ENCODE measurements at places on chromosomes 2 and 18. TPM values are rescaled to one million over a fixed set of nuclear protein-coding genes. Genes with fewer than 3 reads are reported as not detected.

GRCh38 chr18:27062802-27063201, 122.3 kb downstream of the CHST9 start:
- peak; percentile 12 for DNase-seq

DNA sequence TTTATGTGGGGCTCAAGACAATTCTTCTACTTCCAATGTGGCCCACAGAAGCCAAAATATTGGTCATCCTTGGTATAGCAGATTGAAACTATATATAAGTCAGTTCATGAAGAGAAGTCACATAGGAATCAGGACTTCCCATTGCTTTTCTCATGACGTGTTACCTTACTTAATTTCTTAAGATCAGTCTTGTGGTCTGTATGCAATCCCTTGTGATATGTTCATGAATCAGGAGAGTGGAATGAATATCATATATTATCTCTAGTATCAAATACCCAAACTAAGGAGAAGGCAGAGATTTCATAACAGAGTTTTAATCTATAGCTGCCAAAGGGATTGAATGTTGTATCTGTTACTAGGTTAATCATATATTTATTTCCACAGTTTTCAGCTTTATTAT, 1390.4 kb downstream of the SUCLG1 start:
- no peak for DNase-seq

- no peak for DNase-seq
Observed at GRCh38 chr18:57961876-57962505, 82.0 kb upstream of the NEDD4L start.

DNA sequence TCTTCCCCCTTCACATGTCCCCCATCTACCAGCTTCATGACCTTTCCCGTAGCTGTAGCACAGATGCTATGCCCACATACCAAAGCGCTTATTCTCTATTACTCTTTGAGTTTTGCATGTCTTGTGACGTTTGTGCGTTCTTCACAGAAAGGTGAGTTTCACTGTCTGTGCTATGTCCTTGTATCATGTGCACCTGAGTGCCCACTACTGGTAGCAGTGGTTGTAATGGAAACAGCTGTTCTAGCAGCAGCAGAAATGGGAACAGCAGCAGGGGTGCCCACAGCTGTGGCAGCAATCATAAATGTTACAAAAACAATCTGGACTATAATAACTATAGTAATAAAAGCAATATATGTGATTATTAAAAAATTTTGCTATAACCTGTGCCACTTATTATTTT, 127.1 kb downstream of the STK39 start:
- no peak for DNase-seq

GRCh38 chr2:23589220-23589647, 204.3 kb downstream of the KLHL29 start:
- DNase-seq: no peak

DNA sequence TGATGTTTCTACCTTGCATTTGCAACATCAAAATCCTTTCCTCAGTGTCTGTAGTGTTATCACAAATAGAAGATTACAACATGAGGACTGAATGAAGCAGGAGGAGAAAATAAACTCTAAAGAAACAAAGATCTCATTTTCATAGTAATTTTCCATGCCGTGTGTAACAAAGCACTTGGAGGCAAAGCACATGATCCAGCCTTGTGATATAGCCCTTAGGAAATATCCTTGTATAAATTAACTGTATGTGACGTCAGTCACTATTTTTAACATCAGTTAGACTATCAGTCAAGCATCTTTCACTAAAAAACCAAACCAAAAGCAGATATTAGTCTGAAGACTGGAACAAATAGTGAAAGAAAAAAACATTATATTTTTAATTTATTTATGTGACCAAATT, 492.1 kb upstream of the CNTNAP5 start:
- DNase-seq: no peak

DNA sequence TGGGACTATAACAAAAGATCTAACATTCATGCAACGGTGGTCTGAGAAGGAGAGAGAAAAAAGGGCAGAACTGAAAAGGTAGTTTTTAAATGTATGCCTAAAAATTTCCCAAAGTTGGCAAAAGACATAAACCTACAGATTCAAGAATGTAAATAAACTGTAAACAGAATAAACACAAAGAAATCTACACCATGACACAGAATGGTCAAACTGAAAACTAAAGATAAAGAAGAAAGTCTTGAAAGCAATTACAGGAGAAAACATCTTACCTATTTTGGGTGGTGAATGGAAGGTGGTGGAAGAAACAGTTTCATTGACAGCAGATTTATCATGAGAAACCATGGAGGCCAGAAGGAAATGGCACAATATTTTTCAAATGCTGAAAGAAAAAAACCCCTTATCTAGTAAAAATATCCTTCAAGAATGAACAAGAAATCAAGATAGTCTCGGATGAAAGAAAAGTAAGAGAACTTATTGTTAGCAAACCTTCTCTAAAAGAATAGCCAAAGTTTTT, 35.6 kb upstream of the ZNF397 start:
- DNase-seq: no peak

GRCh38 chr2:102251849-102252203, 59.5 kb upstream of the IL1RL1 start:
- no peak for DNase-seq

DNA sequence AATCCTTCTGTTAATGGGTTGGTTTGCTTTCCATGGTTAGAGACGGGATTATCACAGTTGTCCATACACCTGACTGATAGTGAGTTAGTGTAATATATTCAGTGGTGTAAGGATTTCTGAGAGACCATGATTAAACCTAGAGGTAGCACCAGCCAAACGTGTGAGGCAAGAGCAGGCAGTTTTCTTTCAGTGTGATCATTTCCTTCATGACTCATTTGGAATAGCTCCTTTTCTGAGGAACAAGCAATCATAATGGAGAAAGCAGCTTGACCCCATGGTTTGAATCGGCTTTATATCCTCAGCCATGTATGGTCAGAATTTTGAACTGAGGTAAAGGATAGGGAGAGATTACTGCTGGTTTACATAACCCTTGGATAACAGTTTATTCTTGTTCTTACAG, 2.9 kb downstream of the MXD1 start:
- peak; percentile 78 for DNase-seq

DNA sequence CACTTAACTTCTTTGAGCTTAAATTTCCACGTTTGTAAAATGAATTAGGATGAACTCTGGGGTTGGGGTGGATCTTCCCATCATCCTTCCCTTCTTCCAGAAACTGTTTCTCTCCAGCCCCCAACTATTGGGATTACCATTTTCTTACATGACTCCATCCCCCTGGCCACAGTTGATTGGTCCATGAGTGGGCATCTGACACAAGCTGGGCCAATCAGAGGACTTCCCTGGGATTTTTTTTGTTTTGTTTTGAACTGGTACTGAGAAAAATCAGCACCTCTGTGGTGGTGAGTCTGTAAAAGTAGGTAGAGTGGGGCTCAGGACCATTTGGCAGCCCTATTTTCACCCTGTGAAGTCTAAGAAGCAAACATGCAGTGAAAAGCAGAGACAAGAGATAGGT, 118.0 kb upstream of the SERTAD2 start:
- no peak for DNase-seq

- no peak for DNase-seq
Observed at GRCh38 chr2:197869041-197869440, 64.6 kb downstream of the PLCL1 start.

DNA sequence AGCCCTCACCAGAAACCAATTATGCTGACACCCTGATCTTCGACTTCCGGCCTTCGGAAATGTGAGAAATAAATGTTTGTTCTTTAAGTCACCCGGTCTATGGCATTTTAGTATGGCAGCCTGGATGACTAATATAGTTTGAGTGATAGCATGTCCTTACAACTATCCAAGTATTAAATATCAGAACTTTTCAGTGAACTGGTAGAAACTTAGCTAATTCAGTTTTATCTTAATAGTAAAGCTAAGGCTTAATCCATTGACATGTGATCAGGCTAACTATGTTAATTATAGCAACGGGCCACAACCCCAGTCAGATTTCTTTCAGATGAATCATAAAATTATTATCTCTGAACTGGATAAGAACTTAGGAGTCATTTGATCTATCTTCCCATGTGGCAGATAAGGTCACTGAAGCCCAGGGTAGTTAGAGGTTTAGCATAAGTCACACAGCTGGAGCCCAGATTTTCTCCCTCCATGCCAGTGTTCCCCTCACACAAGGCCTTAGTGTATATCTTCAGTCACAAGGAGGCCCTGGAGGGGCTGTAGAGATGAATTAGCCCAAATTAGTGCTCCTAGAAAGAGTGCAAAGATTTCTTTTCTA, 40.7 kb upstream of the UPP2 start:
- DNase-seq: peak; percentile 62

- peak; percentile 2 for DNase-seq
Observed at GRCh38 chr2:193476171-193476800, 1281.6 kb upstream of the TMEFF2 start.

GRCh38 chr2:61167579-61167978, 5.6 kb downstream of the C2orf74 start:
- no peak for DNase-seq

DNA sequence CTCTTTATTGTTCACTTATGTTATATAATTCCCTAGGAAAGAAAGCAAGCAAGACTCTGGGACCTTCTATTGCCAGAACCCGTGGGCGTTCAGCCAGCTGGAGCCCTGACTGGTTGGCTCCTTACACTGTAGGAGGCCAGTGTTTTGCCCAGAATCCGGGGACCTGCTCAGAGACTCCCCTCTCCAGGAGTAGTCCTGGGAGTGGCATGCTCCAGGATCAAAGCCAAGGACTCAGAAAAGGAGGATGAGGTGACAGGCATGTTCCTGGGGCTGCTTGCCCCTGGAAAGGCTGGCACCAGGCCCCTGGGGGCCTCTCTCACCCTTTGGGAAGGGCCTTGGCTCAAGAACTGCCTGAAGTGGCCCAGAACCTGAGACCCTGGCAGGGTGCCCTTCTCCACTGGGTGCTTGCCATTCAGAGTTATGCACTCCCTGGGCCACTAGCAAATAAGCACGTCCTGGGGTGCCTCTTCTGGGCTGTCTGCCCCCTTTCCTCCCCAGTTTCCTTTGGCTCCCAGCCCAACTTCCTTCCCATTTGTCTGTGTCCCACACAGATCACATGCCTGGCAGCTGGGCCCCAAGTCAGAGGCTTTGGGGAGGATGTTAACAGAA, 19.6 kb upstream of the KIF3C start:
- peak; percentile 35 for DNase-seq

Gene RAX
- not detected for total RNA-seq

Gene CFAP210
- total RNA-seq: not detected

Gene B3GNT7
- total RNA-seq: 0.63 TPM

Measured in Daoy (cell line).